ENCODE measurements at places on chromosomes 11 and 22.

DNA sequence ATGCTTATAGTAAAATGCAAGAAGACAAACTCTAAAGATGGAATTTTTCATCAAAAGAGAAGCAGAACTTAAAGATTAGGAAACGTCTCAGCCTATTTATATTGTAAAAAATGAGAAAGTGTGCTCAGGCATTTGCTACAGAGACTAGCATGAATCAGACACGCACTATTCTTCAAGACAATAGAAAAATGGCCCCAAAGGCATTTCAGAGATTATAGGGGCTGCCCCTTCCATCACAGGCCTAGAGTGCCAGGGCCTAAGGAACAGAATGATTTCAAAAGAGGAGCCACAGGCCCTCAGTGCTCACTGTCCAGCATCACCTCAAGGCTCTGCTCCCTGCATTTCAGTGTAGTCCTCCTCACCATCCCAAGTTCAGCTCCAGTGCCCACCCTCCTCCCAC is 27.5 kb downstream of the TNKS1BP1 start:
- no peak for DNase-seq

GRCh38 chr11:130787973-130788570 is 128.2 kb downstream of the SNX19 start:
- DNase-seq: no peak

- no peak for DNase-seq
Observed at GRCh38 chr22:46240073-46240472, 10.0 kb downstream of the CDPF1 start.

DNA sequence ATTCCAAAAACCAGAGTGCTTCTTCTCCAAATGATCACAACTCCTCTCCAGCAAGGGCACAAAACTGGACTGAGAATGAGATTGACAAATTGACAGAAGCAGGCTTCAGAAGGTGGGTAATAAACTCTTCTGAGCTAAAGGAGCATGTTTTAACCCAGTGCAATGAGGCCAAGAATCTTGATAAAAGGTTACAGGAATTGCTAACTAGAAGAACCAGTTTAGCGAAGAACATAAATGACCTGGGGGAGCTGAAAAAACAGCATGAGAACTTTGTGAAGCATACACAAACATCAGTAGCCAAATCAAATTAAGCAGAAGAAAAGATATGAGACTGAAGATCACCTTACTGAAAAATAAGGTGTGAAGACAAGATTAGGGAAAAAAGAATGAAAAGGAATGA is 15.5 kb downstream of the OR52M1 start:
- DNase-seq: no peak

DNA sequence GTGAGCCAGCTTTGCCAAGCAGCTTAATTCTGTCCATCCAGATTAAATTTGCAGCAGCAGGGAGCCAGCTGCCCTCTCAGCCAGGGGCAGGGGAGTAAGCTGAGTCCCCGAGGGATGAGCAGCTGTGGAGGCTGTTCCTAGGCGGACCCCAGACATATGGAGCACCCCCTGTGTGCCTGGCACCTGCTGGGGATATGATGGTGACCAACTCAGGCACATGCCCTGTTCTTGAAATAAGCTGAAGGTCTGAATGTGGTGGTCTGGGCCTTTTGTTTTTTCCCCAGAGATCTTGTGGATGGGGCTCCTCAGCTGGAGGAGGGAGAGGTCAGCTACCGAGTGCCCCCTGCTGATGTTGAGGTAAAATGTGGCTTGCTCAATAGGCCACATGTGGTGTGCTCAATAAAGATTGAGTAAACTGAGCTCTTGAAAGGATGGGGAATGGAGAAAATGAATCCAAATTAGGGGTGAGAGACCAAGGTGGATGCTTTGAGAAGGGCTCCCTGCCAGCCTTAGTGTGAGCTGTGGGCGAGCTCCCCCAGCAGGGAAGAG is 103.3 kb upstream of the NNMT start:
- DNase-seq: peak; percentile 59

- no peak for DNase-seq
Observed at GRCh38 chr11:24679821-24680351, 183.0 kb downstream of the LUZP2 start.

- no peak for DNase-seq
Observed at GRCh38 chr22:28051787-28052356, 132.8 kb upstream of the PITPNB start.

DNA sequence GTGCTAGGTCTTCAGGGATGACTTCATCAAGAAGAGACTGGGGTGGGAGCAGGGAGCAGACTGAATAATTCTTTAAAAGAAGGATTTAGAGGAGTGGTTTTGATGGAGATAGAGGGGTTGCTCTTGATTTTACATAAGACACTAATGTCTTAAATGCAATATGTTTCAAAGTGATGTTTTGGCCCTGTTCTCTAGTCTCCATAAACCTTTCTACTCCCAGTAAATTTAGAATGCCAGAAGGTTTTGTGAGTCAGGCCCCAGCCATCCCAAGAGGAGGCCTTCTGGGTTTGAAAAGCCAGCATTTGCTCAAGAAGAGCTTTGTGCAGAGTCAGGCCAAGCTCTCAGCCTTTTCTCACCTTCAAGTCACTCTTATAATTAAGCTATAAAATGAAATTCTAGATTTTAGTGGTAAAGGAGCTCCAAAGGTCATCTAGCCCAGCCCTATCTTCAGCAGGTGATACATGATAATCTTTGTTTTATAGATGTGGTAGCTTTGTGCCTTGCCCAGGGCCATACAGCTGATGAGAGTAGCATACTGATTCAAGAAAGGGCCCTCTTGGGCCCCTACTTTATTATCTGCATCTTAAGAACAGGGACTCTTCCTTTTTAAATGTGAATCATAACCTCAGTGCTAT is 122.8 kb upstream of the MTNR1B start:
- DNase-seq: no peak

- DNase-seq: no peak
Observed at GRCh38 chr11:21396342-21397008, 727.1 kb downstream of the NELL1 start.

GRCh38 chr22:35325209-35325608 is 25.5 kb downstream of the TOM1 start:
- no peak for DNase-seq

DNA sequence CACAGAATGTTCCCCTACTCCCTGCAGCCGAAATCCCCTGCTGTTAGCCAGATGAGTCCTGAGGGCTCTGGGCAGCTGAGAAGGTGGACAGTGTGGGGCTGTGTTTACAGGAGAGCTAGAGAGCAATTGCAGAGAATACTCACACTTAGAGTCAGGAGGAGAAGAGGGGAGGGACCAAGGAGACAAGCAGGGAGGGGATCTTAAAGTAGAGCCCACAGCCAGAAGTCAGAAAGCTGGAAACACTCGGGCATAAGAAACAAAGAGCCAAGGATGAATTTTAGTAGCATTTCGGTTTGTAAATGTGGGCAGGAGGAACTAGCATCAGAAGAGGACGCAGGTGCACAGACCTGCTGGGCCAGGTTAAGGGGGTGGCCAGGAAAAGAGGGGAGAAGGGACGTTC is 1435.9 kb downstream of the BRD1 start:
- DNase-seq: no peak

DNA sequence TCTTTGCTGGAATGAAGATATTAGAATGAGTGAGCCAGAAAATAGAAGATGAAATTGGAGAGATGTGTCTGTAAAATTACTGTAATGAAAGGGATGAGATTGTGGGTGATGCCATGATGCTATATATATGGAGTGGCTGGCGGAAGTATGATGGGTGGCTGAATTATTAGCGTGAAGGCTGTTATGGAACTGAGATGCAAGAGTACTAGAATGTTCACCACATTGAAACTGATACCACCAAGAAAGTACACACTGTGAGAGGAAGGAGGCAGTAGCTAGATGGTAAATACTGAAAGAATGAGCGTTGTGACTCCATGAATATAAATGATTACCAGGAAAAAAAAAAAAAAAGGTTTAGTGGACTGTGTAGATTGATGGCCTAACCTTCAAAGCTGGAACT is 411.9 kb downstream of the CNTN5 start:
- DNase-seq: no peak

- DNase-seq: no peak
Observed at GRCh38 chr11:73203322-73203721, 14.8 kb upstream of the P2RY2 start.

DNA sequence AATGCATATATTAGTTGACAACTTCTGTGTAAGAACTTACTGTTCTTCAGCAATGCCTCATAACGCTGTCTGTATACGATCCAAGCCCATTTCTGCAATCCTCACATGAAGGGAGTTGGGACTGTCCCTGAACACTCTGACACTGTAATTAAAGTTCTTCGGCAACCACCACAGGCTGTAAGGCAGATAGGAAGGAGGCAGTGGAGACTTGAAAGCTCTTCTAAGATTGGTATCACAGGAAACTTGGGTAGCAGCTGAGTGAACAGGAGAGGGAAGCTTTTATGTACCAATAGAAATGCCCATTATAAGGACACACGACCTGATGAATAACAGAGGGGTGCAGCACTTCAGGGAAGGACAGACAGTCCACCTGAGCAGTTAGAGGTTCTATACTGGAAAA is 12.0 kb upstream of the GAB2 start:
- DNase-seq: no peak

- no peak for DNase-seq
Observed at GRCh38 chr11:118634431-118635236, 27.2 kb downstream of the PHLDB1 start.

DNA sequence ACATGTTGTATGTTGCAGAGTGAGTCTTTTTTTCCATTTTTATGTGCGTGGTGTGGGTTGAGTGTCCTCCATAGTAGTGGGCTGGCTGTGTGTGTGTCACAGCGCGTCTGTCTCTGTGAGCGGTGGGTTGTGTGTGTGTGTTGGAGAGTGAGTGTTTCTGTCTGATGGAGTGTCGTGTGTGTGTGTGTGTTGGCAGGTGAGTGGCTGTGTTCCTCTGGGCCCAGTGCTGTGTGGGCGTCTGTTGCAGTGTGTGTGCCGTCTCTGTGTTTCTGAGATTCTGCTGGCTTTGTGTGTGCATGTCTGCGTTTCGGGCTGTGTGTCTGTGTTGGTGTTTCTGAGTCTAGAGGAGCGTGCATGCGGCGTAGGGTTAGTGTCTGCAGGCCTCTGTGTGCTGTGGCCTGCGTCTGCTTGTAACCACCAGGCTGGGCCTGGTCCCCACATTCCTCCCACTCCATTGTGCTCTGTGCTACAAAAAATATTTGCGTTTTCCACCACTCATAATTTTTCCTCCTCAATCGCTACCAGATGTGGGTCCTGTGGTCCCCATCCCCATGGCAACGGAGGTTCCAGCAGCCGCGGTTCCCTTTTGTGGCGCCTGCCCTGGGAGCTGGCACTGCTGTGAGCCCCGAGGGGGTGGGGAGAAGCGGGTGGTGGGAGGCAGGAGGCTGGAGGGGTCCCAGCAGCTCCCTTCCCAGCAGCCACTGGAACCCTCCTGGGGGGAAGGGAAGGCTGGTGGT is 15.2 kb downstream of the SCARF2 start:
- DNase-seq: no peak

DNA sequence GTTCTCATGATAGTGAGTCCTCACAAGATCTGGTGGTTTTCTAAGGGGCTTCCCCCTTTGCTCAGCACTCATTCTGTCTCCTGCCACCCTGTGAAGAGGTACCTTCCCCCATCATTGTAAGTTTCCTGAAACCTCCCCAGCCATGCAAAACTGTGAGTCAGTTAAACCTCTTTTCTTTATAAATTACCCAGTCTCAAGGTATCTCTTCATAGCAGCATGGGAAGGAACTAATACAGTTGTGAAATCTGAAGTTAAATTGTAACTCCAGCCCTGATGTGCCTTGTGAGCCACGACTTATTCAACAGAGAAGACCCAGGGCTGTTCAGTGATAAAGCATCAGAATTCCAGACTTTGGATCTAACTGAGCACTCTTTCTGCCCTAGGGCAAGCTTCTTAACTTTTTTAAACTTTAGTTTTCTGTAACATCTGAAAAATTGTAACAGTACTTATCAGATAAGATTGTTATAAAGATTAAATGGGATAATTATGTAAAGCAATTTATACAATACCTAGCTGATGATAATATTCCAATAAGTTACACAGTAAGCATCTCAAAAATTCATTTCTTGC is 220.0 kb downstream of the TRPC6 start:
- no peak for DNase-seq

DNA sequence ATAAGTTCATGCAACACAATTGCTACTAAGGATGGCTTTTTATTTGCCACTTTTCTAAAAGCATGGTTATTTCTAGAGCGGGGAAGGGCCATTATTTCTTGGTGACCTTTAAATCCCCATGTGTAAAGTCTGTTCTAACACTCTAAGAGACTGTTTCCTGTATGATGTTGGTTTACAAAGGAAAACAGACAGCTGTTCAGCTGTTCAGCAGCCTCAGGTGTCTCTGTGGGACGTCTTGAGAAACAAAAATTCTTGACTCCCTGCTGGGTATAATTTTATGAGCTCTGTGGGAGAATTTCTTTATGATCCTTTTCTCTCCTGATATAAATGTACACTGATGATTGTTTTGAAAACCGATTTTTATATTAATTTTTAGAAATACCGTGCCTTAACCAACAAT is 13.9 kb downstream of the MUC15 start:
- no peak for DNase-seq

DNA sequence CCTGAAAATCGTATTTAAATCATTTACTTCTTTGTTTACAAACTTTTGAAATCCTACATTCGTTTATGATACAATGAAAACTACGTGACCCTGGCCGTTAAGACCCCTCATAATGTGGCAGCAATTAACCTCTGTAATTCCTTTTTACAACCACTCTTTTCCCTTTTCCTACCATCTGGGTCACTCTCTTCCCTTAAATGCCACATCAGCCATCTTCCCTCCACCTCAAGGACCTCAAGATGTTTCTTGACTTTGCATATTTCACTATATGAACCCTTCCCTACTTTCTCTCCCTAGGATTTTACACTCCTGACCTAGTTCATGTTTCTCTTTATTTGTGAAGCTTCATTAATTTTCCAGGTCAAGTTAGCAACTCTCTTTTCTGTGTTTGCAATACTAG is 26.8 kb downstream of the OR2AG2 start:
- no peak for DNase-seq

- no peak for DNase-seq
Observed at GRCh38 chr11:108561535-108561991, 32.0 kb downstream of the EXPH5 start.

GRCh38 chr22:45262195-45262930 is 21.7 kb upstream of the KIAA0930 start:
- DNase-seq: no peak

DNA sequence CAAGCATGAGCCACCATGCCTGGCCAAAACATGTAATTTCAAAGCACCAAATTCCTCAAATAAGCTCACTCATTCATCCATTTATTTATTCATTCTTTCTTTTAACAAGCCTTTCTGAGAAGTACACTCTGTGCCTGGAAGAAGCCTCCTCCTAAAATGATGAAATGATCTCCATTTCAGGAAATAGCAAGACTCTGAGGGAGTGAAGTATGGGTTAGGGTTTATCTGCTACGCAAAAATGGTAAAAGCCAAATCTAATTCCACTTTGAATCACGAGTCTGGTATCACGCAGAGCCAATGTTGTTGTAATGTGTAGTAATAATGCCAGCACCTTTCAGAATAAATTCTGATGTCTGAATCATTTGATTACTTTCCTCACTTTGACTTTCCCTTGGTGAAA is 1041.8 kb downstream of the LRRC4C start:
- no peak for DNase-seq

GRCh38 chr11:94895451-94895850 is 77.9 kb downstream of the CWC15 start:
- DNase-seq: no peak

GRCh38 chr22:26333088-26333800 is 95.8 kb upstream of the ASPHD2 start:
- no peak for DNase-seq

GRCh38 chr11:12386745-12387144 is 9.4 kb downstream of the PARVA start:
- DNase-seq: no peak

- no peak for DNase-seq
Observed at GRCh38 chr22:45196926-45197605, 33.3 kb downstream of the NUP50 start.

GRCh38 chr22:45896153-45896951 is 80.6 kb downstream of the WNT7B start:
- no peak for DNase-seq
